ENCODE measurements at places on chromosomes 1 and 21. TPM values are rescaled to one million over a fixed set of nuclear protein-coding genes. Genes with fewer than 3 reads are reported as not detected.

Gene OR10J1
- not detected for total RNA-seq

Gene CHAF1B
- 1.6 TPM for total RNA-seq

Gene PDIK1L
- 4.3 TPM for total RNA-seq

Gene DMRTB1
- not detected for total RNA-seq

Gene OVAAL
- total RNA-seq = not detected

Gene LMOD1
- total RNA-seq = under 0.01 TPM

Gene ERVH48-1
- total RNA-seq = not detected

Measured in dermis microvascular lymphatic vessel endothelial cell (primary cell).